Activated CD8-positive, alpha-beta T cell treated with anti-CD3 and anti-CD28 coated beads for 36 hours (primary cell): ENCODE measurements at places on chromosomes 3 and 15. TPM values are rescaled to one million over a fixed set of nuclear protein-coding genes. Genes with fewer than 3 reads are reported as not detected.

CCR8 gene
- 0.56 TPM for total RNA-seq

XCR1 gene
- not detected for total RNA-seq

DNA sequence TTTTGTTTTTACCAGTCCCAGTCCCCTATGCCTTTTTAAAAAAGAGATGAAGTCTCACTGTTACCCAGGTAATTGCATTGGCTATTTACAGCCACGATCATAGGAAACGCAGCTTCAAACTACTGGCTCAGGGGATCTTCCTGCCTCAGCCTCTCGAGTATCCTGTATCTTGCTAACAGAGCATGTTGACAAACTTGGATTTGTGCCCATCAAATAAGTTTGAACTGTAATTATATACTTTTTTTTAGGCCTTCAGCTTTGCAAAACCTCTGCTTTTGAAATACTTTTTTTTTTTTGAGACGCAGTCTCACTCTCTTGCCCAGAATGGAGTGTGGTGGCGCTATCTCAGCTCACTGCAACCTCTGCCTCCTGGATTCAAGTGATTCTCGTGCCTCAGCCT lies 3.0 kb upstream of the EDEM1 start:
- H3K36me3 ChIP-seq: peaks cover 22% of the 10 kb centered on the region
- no peaks in the 10 kb centered on the region for H3K27me3 ChIP-seq
- H3K27ac ChIP-seq: no peak overlapping the region
- H3K4me1 ChIP-seq: peaks cover 13% of the 10 kb centered on the region
- H3K4me3 ChIP-seq: no peak overlapping the region

GRCh38 chr15:77608774-77609173 lies 23.9 kb downstream of the LINGO1 start:
- no peak overlapping the region for H3K27ac ChIP-seq
- no peak for DNase-seq
- peaks cover 7% of the 10 kb centered on the region for H3K27me3 ChIP-seq
- no peaks in the 10 kb centered on the region for H3K36me3 ChIP-seq

DNA sequence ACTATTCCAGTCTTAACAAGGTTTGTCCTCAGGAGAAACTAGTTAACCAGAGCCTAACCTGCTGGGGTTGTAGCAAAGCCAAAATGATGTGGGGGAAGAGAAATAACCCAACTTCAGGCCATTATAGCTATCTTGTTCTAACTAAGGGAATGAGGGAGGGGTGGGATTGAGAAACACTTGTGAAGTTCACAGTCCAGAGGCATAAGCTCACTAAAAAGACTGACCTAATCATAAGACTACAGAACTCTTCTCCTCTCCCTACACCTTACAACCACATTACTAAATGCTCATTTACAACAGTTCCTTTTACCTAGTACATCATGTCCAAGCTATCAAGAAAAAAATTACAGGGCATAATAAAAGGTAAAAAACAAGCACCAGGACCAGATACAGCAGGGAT lies 52.8 kb downstream of the UBE3A start:
- H3K4me3 ChIP-seq: no peak overlapping the region
- no peak for DNase-seq
- H3K4me1 ChIP-seq: peaks cover 22% of the 10 kb centered on the region
- no peaks in the 10 kb centered on the region for H3K27me3 ChIP-seq
- H3K36me3 ChIP-seq: peaks cover 82% of the 10 kb centered on the region

DNA sequence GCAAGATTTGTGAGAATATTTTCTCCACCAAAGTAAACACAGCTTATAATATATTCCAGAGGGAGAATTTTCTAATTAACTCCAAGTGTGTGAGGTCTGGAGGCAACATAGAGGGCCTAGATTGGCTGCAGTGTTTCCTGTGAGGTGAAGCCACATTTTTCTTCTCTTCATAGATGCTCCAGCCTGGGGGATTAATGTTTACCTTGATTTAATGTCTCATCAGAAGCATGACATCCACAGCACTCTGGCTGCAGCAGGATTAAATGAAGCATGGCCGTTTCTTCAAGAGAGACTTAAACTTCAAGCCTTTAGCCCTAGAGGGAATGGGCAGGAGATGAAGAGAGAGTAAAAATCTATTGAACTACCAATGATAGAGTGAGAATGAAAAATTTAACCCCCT lies 137.9 kb upstream of the ZBTB20 start:
- no peak for DNase-seq
- H3K27me3 ChIP-seq: no peaks in the 10 kb centered on the region
- H3K4me1 ChIP-seq: no peaks in the 10 kb centered on the region
- no peaks in the 10 kb centered on the region for H3K36me3 ChIP-seq
- H3K27ac ChIP-seq: no peak overlapping the region

DNA sequence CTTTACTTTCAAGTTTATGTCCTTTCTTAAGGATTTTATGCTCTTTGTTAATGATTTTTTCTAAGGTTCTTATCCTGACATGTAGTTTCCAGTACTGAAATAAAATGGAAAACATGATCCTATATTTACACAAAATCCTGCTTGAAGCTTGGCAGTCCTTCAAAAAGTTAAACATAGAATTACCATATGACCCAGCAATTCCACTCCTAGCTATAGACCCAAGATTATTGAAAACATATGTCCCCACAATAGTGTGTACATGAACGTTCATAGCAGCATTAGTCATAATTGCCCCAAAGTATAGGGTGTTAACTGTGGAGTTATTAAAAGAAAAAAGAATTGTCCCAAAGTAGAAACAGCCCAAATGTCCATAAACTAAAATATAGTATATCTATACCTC lies 33.2 kb downstream of the ITGB5 start:
- no peak for DNase-seq
- H3K27me3 ChIP-seq: peaks cover 6% of the 10 kb centered on the region
- H3K27ac ChIP-seq: no peak overlapping the region
- H3K36me3 ChIP-seq: no peaks in the 10 kb centered on the region
- no peak overlapping the region for H3K4me3 ChIP-seq

DNA sequence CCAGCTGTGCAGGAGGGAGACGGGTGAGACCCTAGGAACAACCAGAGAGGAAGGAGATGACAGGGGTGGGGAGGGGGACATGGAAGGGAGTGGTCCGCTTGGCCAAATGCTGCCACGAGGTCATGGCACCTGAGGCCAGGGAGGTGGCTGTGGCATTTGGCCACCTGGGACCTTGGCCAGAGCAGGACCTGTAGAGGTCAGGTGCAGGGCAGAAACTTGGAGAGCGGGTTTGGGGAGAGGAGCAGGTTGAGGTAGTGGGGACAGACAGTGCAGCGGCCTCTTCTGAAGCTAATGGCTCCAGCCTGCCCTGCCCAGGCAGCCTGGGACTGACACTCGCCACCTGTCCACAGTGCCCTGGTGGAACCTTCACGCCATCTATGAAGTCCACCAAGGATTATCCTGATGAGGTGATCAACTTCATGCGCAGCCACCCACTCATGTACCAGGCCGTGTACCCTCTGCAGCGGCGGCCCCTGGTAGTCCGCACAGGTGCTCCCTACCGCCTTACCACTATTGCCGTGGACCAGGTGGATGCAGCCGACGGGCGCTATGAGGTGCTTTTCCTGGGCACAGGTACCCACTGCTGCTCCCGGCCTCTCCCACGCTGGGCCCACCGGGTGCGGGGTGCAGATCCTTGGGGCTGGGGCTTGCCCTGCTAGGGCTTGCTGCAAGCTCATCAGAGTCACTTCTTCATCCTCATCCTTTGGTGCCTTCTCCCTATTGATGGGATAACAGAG lies 7.0 kb upstream of the GNAT1 start:
- no peak for DNase-seq
- H3K4me3 ChIP-seq: no peak overlapping the region
- H3K27me3 ChIP-seq: no peaks in the 10 kb centered on the region
- no peaks in the 10 kb centered on the region for H3K4me1 ChIP-seq
